OCI-M1 (cell line): ENCODE measurements at places on chromosomes 7 and 10.

DNA sequence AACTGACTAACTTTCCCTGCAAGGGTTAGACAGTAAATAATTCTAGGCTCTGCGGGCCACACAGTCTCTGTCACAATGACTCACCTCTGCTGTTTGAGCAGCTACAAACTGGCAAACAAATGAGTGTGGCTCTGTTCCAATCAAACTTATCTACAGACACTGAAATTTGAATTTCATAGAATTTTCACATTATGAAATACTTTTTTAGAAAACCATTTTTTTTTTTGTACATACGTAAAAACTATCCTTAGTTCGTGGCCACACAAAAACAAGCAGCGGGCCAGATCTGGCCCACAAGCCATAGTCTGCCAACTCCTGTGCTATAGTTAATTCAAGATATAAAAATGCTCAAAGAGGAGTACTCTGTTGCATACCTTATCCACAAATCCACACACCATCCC lies 32.6 kb downstream of the PIP4K2A start:
- DNase-seq, result peak; percentile 84

GRCh38 chr10:44332465-44332864 lies 52.4 kb downstream of the CXCL12 start:
- no peak for DNase-seq

- DNase-seq, result no peak
These were observed 208.4 kb upstream of the KCND2 start for GRCh38 chr7:120064565-120064964.

GRCh38 chr10:34526758-34527730 lies 288.1 kb downstream of the PARD3 start:
- DNase-seq, result no peak

DNA sequence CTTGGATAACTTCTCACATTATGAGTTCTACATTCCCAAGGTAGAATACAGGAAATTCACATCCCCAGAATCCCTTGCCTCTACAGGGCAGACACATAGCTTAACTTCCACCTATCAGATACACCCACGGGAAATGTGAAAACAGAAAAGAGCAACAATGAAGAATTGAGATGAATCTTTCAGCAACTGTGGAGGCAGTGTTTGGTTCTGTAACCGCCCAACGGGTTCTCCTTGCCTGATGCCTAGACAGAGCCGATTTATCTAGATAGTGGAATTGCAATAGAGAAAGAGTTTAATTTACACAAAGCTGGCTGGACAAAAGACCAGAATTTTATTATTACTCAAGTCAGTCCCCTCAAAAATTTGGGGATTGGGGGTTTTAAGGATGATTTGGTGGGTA lies 138.8 kb downstream of the MTPAP start:
- DNase-seq, result no peak

DNA sequence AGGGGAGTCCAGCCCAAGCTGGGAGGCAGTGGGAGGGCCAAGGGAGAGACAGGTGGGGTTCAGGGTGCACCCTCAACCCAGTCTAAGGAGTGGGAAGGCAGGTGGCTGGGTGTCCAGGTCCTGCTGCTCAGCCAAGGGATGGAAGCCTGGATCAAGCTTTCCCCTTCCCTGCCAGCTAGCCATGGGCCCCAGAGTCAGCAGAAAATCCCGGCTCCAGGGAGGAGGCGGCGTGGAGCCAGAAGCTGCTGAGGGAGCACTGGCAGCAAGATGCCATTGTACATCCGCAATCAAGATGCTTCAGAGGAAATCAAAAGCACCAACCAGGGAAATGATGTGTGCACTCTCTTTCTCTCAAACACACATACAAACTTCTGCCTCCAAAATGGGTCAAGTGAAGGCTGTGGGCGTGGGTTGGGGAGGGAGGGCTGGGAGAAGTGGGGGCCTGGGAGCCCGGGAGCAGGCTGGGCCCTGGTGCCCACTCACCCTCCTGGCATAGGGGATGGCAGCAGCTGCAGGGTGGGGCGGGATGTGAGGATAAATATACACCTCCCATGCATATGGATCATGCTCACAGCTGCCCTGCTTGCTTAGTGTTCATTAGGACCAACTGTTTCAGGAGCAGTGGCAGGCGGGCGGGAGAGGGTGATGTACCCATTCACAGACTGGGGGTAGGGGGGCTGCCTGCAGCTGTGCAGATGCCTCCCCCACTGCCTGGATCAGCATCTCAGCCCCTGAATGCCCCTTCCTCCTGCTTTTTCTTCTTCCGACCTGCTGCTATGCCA lies 24.2 kb downstream of the TRIM8 start:
- DNase-seq, result no peak

- DNase-seq, result no peak
These were observed 10.3 kb downstream of the CLRN3 start for GRCh38 chr10:127882391-127882790.

- DNase-seq, result no peak
These were observed 9.7 kb upstream of the ANK3 start for GRCh38 chr10:60399328-60399727.

DNA sequence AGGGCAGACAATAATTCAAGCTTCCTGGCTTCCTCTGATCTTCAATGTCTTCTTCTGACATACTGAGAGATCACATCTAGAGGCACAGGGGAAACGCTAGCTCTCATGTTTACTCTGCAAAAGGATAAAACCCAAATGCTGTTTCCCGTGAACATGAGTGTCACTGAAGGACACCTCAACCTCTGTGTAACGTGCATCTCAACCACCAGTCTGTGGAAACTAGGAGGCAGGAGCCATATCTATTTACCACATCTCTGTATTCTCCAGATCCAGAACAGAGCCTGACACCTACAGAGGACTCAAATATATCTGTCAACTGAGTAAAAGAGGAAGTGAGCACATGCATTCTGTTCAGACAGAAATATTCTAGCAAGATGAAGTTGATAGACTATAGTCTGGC lies 140.3 kb upstream of the TARP start:
- peak; percentile 76 for DNase-seq
